ENCODE measurements at places on chromosomes 2 and 18. TPM values are rescaled to one million over a fixed set of nuclear protein-coding genes. Genes with fewer than 3 reads are reported as not detected.

Gene TLX2
- not detected for polyA plus RNA-seq

Gene SERPINB5
- polyA plus RNA-seq: not detected

Gene ANO7
- polyA plus RNA-seq: not detected

Gene TTL
- 1.3 TPM for polyA plus RNA-seq

Gene TUBB8B
- polyA plus RNA-seq: 0.38 TPM

Gene DCDC2C
- not detected for polyA plus RNA-seq

Gene CFAP53
- polyA plus RNA-seq: not detected

All from IgD-negative memory B cell (primary cell).